ENCODE measurements at places on chromosomes 4 and X.

DNA sequence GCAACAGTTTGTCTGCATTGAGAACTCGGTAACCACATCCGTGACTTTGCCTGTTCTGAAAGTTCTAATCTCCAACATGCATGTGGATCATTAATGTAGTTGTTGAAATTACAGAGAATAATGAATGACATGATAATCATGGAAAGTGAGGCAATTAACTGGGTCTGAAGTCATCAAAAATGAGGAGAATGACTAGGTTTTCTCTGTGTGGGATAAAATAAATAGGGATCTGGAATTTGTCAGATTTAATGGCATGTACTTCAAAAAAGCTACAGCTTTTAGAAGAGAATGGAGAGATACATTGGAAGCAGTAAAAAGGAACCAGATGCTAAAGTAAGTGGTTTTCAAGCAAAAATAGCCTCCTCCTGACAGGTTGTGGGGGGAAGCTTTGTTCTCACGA lies 59.3 kb downstream of the AFM start:
- no peak for DNase-seq

DNA sequence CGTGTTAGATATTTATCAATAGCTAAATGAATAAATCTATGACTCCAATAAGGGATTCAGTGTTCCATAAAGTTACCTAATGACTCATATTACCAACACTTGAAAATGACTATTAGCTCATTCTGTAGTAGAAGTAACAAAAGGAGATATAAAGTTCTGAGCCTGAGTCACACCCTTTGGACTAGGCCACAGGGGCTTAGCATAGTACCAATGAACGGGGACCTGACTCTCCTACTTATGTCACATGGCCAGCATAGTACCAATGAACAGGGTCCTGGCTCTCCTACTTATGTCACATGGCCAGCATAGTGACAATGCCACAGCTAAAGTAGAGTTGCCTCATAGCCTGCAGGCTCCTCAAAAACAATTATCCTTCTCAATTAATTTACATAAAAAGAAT lies 43.7 kb downstream of the MAGEB16 start:
- no peak for DNase-seq

- no peak for DNase-seq
These were observed 682.0 kb downstream of the KCTD8 start for GRCh38 chr4:43766648-43767047.

DNA sequence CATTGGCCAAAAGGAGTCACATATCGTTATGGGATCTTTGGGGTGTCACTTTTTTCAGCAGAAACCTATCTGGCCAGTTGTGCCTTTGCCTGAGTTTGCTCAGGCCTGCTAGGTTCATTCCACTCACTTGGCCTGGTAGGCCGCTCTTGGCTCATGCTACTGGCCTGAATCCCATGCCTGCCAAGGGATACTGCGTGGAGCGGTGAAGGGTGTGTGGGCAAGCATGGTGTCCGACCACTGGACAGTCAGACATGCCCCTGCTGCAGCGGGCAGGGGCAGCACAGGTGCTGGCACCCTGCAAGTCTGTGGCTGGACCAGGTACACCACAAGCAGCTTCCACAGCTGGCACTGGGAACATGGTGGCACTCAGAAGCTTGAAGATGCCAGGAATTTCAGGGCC lies 11.3 kb upstream of the PPM1K start:
- no peak for DNase-seq

GRCh38 chr4:133151691-133152329 lies 2.7 kb downstream of the PCDH10 start:
- no peak for DNase-seq

DNA sequence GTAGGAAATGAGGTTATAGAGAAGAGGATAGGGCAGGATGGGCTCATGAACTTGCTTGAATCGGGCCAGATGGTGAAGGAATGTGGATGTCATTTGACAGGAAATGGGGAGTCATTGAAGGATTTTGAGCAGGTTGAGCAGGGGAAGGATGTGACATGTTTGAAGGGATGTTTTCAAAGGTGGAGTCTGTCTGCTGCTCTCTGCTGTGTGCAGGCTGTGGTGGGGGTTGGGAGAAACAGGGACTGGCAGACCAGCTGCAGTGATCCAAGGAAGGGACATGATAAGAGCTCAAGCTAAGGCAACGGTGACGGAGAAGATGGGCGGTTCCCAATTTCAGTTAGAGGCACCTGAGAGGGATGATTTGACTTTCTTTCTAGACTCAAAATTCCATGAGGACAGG lies 14.0 kb upstream of the XPNPEP2 start:
- DNase-seq, result no peak

- DNase-seq, result no peak
These were observed 526.4 kb upstream of the PRKX start for GRCh38 chrX:4239650-4240540.

DNA sequence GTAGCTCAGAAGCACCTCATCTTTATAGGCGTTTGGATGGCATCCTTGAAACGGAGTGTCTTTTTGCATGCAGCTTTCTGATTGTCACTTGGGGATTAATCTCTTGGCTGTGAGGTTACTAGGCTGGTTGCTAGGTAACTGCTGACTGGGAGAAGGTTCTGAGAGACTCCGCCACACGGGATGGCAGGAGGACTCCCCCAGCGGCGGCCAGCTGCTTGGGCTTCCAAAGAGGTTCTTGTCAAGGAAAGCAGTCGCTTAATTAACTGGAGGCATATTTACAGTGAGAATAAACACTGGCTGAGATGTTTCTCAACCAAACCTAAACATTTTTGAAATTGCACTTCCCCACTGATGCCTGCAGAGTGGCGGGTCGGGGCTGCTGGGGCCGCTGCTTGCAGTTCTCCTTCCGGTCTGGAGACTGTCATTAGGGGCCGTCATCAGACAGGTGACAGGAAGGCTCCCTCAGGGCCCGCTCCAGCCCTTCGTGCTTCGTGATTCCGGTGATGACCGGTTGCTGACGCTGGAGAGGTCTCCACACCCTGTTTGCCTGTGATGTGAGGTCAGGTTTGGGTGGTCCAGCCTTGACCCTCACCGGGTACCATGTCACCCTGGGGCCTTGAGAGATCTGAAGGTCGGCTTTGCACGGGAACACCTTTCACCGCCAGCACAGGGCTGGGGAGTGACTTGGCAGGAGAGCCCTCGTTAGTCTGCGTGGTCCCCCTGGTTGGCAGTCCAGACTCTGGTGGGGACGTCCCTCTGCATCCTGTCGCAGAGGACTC lies 9.1 kb downstream of the NSG1 start:
- DNase-seq, result peak; percentile 14

- peak; percentile 3 for DNase-seq
These were observed at the start of gene TCEAL4 for GRCh38 chrX:103585411-103586313. TCEAL4 (plus strand) TSS chrX:103585515; CDS start chrX:103586676, 1,161 bp downstream.

DNA sequence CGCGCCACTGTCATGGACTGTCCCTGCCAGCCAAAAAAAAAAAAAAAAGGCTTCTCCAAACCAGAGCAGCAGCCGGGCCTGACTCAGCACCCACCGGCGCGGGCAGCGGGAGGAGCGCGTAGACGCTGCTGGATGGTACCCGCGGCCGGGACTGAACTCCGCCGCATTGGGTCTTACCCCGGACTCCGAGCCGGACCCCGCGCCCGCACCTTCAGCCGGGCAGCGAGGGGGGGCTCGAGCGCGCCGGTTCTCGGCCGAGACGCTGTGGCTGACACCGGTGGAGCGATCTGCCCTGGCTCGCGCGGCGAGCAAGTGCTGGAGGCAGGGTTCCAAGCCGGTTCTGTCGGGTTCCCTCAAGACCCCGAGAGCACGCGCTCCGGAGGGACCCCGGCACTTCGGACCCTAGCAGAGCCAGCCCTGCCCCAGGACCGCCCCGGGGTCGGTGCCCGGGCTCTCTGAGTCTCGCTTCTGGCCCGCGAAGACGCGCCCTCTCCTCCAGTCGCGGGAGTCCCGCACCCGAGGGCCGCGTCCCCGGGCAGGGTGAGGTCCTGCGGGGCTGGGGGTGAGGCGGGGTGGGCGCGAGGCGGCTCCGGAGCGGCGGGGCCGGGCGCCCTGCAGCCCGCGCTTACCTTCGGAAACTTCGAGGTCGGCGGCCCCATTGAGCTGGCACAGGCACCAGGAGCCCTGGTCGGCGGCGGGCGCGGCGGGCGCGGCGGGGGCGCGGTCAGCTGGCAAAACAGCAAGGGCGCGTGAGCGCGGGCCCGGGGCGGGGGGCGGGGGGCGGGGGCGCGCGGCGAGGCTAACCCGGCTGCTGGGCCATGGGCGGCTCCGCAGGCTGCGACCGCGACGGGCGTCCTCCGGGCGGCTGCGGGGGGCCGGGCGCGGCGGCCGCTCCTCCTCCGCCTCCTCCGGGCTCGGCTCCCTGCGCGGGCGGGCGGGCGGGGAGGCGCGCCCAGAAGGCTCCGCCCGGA lies 11.8 kb upstream of the MAN2B2 start:
- DNase-seq, result no peak

GRCh38 chr4:26257850-26258249 lies 63.0 kb upstream of the RBPJ start:
- no peak for DNase-seq

GRCh38 chr4:140666889-140667614 lies 89.1 kb downstream of the TBC1D9 start:
- DNase-seq, result no peak

DNA sequence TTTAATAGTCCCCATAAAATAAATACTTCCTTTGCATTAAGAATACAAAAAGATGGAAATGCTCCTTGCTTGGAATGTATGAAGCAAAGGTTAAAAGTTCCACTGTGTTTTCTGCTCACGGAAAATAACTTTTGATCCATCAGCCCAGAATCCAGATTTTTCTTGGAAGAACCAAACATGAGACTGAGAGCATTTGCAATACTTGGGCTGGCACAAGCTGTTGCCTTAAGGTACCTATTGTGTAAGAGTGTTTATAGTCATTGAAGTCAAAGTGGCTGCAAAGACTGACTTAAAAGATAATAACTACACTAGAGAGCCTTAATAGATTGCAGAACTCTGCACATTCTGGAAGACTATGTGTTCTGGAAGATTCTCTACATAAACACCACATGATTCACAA lies 281.4 kb downstream of the RAB28 start:
- DNase-seq, result no peak

- DNase-seq, result no peak
These were observed 25.9 kb downstream of the HAND2 start for GRCh38 chr4:173504181-173504503.

GRCh38 chrX:7280520-7280919 lies 132.6 kb upstream of the PUDP start:
- DNase-seq, result no peak

- DNase-seq, result no peak
These were observed 171.7 kb downstream of the PDGFRA start for GRCh38 chr4:54400802-54401201.

DNA sequence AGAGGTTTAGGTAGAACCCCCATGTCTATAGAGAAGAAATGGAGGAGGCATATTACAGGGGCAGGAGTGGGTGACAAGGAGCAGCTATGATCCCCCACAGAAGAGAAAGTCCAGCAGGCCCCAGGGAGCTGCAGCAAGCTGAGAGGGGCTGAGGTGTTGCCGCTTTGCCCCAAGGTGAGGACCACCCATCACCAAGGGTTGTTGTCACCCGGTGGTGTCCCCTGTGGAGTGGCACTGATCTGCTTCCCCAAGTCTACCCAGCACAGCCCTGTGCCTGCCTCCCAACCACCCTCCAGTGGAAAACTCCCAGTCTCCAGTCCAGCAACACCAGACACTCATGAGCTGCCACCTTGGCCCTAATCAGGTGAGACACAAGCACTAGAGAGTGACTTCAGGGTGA lies 149.3 kb upstream of the NOCT start:
- DNase-seq, result no peak

- DNase-seq, result no peak
These were observed 10.0 kb downstream of the QRFPR start for GRCh38 chr4:121370729-121371325.

DNA sequence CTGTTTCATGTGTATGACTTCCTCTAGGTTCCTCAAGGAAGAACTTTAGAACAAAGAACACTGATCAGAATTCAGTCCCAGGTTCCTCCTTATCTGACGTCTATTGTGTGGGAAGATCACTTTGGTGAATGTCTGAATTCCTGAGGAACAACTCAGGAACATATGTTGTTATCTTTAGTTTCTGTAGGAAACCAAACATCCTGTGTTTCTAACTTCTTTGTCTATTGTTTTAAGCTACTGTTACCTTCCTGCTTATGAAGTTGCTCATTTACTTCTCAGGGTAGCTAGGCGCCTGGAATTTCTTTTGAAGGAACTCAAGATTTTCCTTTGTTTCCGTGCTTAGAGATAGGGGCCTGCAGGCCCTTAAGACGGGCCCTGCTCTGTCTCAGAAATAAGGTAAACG lies 46.2 kb downstream of the MAGEB5 start:
- DNase-seq, result no peak

DNA sequence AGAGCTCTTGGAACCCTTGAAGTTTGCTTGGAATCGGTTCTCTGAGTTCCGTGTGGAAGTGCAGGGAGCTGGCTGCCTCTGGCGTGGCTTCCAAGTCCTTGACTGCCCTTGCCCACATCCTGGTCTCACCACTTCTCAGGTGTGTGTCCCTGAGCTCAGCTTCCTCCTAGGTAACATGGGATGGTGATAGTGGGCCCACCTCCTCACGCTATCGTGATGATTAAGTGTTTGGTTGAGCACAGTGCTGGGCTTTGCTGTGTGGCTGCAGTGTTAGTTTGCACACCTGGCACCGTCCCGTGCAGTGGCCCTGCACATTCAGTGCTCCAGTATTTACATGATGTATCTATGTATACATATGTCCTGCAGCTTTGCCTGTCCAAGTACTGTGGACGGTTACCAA lies 81.5 kb downstream of the CLDN34 start:
- DNase-seq, result no peak

- no peak for DNase-seq
These were observed 55.8 kb downstream of the FGF16 start for GRCh38 chrX:77502951-77503525.

GRCh38 chr4:136400829-136401228 lies 1131.5 kb downstream of the PCDH18 start:
- no peak for DNase-seq

DNA sequence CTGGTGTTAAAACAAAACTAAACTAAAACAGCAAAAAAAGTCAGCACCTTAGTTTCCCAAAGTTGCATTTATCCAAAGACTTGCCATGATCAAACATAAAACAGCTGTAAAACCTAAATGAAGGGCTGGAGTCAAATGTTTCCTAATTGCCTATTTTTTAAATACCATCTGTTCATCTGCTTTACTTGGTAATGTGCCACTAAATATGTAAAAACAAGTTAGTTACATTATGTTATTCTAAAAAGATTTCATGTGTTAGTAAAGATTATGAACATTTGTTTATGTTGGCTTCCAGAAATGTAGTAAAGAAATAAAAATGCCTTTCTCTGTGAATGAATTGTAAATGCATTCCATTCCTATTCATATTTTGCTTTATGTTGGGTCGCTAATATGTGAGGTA lies 977.8 kb downstream of the FSTL5 start:
- no peak for DNase-seq

DNA sequence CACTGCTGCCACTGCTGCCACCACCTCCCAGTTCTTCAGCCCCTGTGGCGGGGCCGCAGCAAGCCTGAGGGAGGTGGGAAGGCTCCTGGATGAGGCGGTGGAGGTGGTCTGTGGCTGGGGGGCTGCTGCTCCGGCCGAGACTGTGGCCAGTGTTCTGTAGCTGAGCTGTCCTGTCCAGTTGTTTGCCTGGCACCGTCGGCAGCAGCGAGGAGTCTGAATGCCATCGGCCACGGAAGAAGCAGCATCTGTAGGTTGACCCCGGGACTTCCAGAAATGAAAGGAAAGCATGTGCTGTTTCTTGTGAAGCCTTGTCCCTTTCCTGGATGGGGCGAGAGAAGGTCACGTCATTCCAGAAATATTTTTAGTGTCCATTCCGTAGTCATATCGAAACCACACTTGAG lies 3.3 kb downstream of the C4orf54 start:
- DNase-seq, result no peak

Data from NCI-H2029 treated with DMSO at 0.1 percent for 48 hours (cell line).